ENCODE measurements at places on chromosomes 16 and 17.

DNA sequence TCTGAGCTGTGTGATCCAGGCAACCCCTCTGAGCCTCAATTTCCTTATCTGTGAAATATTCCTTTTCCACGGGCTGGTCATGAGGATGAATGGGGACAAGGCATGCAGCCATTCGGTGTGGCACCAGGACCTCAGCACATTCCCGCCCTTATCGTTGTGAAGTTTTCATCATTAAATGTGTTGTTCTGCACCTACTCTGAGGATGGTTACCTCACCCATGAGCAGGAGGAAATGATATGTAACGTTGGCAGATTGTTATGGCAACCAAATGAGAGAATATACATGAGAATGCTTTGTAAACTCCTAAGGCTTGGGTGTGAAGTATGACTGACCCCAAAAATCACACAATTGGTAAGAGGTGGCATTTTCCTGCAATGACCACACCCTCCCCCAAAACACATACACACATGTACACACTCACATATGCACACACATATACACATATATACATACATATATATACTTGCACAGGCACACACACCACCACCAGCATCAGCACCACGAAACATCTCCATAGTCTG lies 39.5 kb downstream of the SMARCE1 start:
- DNase-seq = no peak

GRCh38 chr16:79429381-79430190 lies 171.0 kb downstream of the MAF start:
- DNase-seq = no peak

DNA sequence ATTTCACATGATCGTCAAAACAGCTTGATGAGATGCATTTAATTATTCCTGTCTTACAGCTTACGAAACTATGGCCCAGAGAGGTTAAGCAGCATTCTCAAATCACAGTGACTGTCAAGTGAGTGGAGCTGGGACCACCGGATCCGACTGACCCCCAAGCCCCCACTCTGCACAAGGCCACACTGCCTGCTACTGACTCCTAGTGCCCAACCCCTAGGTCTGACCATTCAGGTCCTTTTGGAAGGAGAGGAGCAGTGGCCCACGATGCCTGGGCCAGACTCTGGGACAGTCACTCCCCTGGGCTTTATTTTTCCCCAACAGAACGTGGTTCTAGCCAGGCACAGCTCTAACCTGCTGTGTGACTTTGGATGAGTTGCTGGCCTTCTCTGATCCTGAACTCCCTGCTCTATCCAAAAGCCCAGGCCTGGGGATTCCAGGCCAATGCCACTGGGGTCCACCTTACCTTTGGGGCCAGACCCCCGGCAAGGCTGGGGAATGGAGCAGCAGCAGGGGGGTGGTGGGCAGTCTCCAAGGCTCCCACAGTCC lies 9.9 kb downstream of the TSPOAP1 start:
- DNase-seq = no peak

DNA sequence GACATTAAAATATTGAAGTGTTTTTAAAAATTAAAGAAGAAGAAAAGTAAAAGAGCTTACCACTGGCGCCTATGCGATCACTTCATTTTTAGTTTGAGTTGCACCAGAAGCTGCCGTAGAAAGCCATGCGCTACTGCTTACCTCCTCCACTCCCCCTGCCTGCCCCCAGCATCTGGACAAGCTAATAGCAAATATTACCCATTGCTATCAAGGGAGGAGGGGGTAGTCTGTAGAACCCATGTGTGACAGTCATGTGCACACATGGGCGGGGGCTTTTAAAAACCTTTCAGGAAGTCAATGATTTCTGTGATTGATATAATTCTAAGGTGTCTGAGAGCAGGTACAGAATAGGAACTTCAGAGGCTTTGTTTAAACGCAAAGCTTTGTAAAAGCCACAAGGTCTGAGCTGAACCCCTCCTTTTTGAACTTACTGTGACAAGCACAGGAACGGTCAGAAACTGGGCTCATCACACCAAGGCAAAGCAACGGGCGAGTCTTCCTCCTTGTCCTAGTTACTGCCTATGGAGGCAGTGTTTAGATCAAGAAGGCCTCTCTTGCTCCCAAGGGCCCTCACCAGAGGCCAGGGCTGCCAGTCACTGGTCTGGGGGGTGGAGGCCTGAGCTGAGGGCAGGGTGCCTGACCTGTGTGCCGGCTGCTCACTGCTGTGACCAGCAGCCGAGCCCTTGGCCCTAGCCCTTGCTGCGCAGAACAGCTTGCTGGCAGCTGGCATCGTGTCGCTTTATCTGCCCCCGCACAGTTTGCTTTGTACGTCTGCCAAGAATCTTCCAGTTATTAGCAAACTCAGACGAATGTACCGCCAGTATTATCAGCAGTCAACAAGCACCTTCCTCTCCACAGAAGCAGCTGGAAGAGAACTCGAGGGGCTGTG lies 15.0 kb downstream of the GINS2 start:
- peak; percentile 48 for DNase-seq

DNA sequence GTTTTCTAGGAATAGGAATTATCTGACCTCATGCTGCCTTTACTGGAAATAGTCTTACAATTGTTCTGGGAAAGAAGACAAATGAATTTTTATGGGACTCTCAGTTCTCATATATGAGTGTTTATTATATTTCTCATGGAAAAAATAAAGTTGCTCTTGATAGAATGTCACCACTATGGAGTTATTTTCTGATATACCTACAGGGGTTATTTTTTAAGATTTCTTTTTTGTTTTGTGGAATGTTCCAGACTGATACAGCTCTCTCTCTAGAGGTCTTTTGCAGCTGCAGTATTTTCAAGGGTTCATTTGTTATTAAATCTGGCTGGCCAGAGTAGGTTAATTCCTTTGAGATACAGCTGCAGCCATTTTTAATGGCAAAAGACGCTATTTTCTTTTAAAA lies 100.7 kb downstream of the ABCA8 start:
- no peak for DNase-seq

DNA sequence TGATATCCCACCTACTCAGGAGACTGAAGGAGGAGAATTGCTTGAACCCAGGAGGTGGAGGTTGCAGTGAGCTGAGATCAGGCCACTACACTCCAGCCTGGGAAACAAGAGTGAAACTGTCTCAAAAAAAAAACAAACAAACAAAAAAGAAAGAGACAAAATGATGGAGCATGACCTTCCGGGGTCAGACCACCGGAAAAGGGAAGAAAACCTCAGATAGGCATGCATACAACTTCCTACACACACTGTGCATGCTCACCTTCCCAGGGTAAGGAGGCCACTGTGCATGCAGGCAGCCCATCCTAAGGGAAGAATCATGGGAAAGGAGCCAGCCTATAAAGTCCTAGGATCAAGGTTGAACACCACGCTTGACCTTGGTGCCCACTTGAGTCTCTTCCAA lies 9.6 kb upstream of the MAPK3 start:
- no peak for DNase-seq

GRCh38 chr17:31857920-31858641 lies 963 bp downstream of the COPRS start:
- peak; percentile 35 for DNase-seq

DNA sequence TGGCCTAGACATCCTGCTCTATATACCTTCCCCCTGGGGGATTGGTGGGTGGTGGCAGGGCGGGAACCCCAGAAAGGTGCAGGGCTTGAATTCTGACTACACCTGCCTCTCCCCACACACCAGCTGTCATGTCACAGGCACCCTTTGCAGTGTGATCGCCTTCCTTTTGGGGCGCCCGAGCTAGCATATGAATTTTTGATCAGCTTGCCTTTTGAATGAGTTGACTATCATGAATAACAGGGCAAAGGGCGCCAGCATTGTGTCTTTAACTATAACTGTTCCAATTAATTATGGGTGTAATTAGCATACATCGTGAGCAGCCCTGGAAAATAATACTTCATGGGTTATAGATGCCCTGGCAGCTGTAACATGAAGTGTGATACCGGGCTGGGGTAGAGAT lies 72.7 kb downstream of the CYLD start:
- DNase-seq = no peak

DNA sequence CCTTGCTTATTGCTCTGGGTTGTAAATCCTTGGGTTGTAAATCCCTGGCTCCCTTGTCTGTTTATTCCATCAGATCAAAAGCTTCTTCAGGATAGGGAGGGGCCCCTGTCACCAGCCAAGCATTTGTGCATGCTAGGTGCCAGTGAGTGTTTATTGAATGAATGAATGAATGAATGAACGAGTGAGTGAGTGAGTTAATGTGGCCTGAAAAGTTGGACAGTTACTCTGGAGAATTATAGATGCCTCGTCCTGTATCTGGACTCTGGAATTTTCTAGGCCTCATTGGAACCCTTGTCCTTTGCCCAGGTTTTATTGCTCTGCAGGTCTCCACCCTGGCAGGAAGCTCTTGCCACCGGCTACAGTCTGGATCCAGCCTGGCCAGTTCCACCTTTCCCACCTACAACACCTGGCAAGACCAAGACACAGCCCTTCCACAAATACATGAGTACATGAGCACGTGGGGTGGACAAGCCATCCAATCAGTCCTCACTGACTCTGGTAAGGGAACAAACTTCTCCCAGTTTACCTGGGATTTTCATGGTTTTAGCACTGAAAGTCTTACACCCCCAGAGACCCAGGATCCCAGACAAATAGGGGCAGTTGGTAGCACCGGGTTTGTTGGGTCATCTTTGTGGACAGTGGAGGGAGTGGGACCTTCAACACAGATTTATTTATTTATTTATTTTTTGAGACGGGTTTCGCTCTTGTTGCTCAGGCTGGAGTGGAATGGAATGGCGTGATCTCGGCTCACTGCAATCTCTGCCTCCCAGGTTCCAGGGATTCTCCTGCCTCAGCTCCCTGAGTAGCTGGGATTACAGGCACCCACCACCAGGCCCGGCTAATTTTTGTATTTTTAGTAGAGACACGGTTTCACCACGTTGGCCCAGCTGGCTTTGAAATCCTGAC lies 14.7 kb upstream of the CDH1 start:
- no peak for DNase-seq

DNA sequence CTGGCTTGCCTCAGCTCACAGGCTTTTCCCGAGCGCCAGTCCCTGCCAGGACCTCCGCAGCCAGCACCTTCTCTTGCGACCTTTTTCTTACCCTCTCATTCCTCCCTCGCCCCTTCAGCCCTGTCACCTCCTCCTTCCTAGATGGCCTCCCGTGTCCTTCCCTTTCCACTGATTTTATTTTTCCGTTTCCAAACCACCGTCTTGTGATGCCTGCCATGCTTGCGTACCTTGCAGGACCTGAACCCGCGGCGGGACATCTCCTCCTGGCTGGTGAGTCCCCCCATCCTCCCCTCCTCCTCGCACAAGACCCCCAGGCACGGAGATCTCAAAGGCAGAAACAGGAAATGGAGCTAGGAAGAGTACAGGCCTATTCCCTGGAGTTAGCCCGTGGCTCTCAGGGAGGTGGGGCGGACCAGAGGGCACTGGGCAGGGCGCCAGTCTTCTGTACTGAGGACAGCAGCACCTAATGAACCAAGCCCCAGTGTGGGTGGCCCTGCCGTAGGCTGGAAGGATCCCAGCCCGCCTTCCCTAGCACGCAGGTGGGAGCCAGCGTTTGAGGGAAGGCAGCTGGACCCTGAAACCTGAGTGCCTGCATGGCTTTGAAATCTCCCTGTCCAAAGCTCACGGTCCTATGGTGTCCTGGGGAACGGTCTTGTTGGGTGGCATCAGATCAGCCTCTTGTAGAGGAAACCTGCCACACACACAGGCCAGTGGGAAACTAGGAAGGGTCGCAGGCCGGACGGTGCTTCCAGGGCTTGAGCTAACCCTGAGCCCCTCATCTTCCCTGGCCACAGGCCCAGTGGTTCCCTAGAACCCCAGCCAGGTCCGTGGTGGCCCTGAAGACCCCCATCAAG lies 612 bp downstream of the CISD3 start:
- DNase-seq = peak; percentile 78

DNA sequence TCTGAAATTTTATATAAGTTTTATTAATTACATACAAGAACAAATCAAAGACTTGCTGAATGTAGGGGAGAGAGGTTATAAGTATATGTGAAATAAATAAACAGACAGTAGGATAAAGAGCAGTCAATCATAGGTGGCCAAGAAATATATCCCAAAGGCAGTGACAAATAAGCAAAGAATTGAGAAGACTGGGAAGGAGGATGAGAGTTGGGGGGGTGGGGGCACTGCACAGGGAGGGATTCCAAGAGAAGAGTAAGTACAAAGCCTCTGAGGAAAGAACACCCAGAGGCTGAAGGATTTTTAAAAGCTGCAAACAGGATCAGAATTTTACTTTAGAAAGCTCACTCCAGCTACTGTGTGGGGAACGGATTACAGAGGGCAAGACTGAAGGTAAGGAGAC lies 2.8 kb downstream of the PELP1 start:
- peak; percentile 54 for DNase-seq

- no peak for DNase-seq
These were observed 42.1 kb upstream of the SSTR5 start for GRCh38 chr16:1030473-1030901.

- no peak for DNase-seq
These were observed 6.7 kb downstream of the PIPOX start for GRCh38 chr17:29049541-29050145.

- no peak for DNase-seq
These were observed 79.1 kb upstream of the SDK2 start for GRCh38 chr17:73723317-73723716.

- no peak for DNase-seq
These were observed 99.7 kb downstream of the CMIP start for GRCh38 chr16:81544261-81544660.

GRCh38 chr16:57304169-57305061 lies 19.9 kb upstream of the PLLP start:
- peak; percentile 75 for DNase-seq

DNA sequence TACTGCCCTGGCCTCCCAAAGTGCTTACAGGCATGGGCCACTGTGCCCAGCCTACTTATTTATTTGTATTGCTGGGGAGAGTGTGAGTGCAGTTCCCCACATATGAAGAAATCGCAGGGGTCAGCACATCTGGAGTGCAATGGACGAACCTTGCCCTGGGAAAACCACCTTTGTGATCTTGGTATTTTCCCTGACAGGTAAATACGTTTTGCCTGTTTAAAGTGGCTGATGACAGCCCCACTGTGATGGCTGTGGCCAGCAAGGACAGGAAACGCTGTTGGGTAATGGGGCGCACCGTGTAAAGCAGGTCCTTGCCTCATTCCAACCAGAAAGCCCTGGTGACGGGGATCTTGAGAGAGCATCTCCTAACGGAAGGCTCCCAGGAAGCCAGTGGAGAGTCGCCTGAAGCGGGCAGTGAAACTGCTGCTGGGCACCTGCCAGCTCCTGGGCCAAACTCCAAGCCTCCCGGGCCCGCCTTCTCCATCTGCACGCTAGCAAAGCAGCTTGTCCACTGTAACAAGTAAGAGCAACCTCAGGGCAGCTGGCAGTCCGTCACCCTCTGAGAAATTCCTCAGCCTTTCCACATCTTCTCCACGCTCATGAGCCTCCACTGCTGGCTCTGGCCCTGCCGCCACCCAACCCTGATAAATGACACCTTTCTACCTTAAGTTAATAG lies 17.5 kb downstream of the EMC8 start:
- DNase-seq = peak; percentile 46

DNA sequence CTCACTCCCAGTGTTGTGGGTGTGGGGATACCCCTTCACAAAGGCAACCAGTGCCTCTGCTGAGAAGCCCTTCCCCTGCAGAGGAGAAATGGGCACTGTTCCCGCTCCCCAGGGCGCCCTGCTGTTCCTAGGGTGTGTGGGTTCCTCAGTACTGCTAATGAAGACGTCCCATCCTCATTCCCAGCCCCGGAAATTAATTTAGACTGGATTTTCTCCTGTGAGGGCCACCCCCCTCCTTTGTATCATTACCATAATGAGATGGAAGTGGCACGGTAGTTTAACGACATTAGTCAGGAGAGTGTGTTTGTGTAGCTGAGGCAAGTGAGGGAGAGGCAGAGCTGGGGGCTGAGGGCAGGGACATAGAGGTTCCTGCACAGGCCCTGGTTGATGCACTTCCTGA lies 53.2 kb downstream of the PIPOX start:
- DNase-seq = no peak
